Calu3 (cell line): ENCODE measurements at places on chromosomes 11 and 22. TPM values are rescaled to one million over a fixed set of nuclear protein-coding genes. Genes with fewer than 3 reads are reported as not detected.

CPT1A gene
- 45.9 and 49.8 TPM in 2 replicates for total RNA-seq

ABCC8 gene
- total RNA-seq, result 0.76 and 1.0 TPM in 2 replicates

DNA sequence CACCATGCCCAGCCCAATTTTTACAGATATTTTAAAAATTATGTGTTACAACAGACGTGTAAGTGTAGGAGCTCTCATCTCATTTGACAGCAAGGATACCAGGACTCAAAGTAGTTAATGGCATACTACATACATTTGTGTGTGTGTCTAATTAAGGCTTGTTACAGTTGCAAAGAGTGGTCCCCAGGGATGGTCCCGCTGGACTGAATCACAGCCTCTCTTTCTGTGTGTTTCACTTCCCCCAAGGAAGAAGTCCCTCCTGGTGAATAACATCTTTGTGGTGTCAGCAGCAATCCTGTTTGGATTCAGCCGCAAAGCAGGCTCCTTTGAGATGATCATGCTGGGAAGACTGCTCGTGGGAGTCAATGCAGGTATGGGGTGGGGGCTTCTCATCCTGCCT, 17.2 kb downstream of the SLC2A11 start:
- DNase-seq, result no peak

DNA sequence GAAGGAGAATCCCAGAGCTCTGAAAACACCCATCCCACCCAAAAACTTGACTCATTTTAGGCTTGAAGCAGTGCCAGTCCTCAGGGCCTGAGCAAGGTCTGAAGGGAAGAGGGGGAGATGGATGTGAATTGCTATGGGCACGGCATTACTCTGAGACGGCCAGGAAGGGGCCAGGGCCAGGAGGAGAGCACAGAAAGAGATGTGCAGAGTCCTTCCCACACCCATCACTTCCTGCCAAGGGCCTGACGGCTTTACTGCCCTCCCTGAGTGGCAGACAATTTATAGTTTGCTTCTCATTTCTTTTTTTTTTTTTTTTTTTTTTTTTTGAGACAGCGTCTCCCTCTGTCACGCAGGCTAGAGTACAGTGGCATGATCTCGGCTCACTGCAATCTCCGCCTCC, 22.5 kb downstream of the TAB1 start:
- no peak for DNase-seq

- peak; percentile 44 for DNase-seq
Observed at GRCh38 chr11:44899959-44900358, 50.7 kb downstream of the TP53I11 start.

GRCh38 chr11:119323532-119324033, 6.7 kb upstream of the MCAM start:
- DNase-seq, result peak; percentile 70

- DNase-seq, result no peak
Observed at GRCh38 chr11:102448869-102449224, 3.7 kb downstream of the TMEM123 start.

DNA sequence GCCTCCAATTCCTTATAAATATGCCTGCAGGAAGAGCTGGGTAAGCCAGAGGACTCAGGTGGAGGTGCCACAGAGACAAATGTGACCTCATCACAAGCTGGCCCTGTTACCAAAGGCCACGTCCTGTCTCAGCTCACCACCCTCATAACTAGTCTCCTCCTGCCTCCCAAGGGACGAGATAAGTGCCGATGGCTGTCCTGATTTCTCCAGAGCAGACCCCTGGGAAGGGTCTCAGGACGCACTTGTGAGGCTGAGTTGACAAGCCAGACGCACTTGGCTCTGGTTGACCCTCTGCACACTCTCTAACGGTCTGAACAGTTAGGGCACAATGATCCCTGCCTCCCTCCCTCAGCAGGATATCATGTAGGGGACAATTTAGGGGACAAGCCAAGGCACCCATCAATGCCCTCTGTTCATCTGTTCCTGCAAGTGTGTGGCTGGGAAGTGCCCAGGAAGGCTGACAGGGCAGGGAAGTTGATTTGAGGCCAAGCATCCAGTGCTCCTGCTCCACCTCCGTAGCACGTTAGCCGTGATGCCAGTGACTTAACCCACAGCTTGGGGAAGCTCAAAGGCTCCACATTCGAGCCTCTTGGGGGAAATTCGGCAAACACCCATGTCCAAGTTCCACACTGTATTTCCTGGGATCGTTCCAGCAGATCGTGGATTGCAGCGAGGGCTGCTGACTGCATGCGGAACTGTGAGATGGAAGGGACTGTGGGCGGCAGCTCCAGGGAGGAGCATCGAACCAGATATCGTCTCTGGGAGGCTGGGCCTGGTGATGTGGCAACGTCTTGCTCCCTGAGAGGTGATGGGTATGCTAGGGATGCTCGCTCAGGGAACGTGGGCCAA, 2.8 kb downstream of the SMIM38 start:
- DNase-seq, result no peak

PHF5A gene
- 53.3 and 68.5 TPM in 2 replicates for total RNA-seq

BUD13 gene
- 10.4 and 10.9 TPM in 2 replicates for total RNA-seq

GRCh38 chr11:35214792-35215193, 75.8 kb downstream of the CD44 start:
- peak; percentile 19 for DNase-seq

OR10S1 gene
- not detected in 2 replicates for total RNA-seq

MUC5AC gene
- total RNA-seq, result 51.2 and 145 TPM in 2 replicates

GRAP2 gene
- not detected in 2 replicates for total RNA-seq

GRCh38 chr11:44593251-44593650, 27.8 kb downstream of the CD82 start:
- no peak for DNase-seq

GRCh38 chr11:7639643-7640025, 33.7 kb downstream of the CYB5R2 start:
- no peak for DNase-seq

- DNase-seq, result no peak
Observed at GRCh38 chr22:27387561-27387960, 414.0 kb downstream of the MN1 start.

CHRNA10 gene
- total RNA-seq, result 6.5 and 6.9 TPM in 2 replicates

- no peak for DNase-seq
Observed at GRCh38 chr11:91513734-91514133, 710.9 kb upstream of the FAT3 start.

CCDC15 gene
- total RNA-seq, result 2.3 TPM in 2 replicates

DNA sequence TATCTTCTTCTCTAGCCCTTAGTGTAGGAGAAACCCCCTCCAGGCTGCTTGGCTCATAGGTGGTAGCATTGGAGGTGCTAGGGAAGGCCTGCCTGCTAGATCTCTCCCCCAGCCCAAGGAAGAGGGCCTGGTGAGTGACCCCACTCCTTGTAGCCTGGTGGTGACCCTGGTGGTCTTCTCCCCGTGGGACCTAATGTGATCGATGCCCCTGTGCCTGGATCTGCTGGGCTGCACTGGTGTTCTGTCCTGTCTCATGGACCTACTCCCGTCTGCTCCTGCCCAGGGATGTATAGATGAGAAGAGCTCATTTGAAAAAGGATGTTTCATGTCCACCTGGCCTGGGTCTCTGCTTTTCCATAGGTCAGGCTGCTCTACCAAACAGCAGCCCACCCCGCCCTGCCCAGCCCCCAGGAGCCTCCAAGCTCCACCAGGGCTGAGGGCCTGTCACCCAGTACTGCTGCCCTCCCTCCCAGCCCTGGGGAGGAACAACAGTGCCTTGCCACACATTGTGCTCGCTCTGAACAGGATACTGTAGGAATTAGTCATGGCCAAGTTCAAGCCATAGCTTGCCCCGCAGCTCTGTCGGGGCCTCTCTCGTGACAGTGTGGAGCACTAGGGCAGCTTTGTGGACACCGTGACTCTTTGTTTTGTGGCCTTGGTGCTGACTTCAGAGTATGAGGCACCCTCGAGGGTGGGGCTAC, 19.7 kb downstream of the SLC37A2 start:
- DNase-seq, result peak; percentile 41

DNA sequence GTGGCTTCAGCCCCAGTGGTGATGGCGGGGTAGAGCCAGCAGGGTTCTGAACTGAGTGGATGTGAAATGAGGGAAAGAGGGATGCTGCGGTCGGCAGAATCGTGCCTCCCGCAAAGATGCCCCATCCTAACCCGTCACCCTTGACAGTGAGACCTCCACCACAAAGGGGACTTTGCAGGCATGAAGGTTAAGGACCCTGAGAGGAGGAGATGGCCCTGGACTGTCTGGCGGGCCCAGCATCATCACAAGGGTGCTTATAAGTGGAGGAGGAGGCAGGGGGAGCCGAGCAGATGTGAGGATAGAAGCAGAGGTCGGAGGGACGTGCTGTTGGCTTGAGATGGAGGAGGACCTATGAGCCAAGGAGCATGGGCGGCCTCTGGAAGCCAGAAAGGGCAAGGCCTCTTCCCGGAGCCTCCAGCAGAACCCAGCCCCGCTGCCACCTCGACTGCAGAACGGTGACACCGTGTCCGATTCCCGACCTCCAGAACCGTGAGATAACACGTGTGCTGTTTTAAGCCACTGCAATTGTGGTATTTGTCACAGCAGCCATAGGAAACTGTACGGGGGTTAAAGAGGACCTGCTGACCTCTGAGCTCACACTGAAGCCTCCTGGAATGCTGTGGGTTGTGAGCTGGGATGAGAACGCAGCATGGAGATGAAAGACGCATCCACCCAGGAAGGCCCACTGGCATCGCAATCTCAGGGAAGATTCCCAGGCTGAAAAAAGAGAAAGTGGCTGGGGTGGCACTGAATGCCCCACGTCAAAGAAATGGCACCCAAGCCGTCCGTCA, 10.9 kb downstream of the LINC01488 start:
- DNase-seq, result no peak

MLC1 gene
- total RNA-seq, result not detected in 2 replicates

OR52L1 gene
- total RNA-seq, result not detected in 2 replicates

CHST1 gene
- total RNA-seq, result not detected in 2 replicates

DNA sequence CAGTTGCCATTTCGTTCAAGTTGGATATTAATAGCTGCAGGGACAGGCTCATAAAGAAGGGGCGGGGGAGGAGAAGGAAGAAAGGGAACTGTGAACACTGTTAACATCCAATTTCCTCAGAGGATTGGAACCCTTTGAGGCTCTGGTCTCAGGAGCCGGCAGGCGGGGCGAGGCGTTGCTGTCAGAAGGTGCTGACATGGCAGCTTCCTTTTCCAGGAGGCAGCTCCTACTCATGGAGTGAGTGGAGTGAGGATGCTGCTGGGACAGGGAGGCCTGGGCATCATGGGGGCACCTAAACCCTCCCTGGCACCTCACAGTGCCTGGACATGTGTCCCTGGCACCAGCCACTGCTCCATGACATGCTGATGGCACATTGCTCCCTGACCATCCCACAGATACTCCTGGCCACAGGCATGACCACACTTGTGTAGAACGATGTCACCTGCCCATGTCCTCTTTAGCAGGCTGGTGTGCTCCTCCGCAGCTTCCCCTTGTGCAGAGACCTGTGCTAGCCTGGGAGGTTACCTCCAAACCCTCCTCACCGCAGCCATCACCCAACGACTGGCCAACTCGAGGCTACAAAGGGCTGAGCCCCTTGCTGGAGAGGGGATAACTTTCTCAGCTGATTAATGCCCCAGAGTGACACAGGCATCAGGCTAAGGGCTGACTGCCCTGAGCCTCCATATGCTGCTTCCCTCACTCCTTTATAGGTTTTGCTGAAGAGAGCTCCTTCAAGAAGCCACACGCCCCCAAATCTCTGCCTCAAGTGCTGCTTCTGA, 79.6 kb upstream of the NECTIN1 start:
- DNase-seq, result no peak

GRCh38 chr22:26570115-26570514, 19.8 kb downstream of the TPST2 start:
- DNase-seq, result no peak

FOLR2 gene
- not detected in 2 replicates for total RNA-seq

TOM1 gene
- total RNA-seq, result 49.1 and 50.0 TPM in 2 replicates

GRCh38 chr11:47355283-47356128, 3.0 kb upstream of the MYBPC3 start:
- peak; percentile 96 for DNase-seq

GRCh38 chr11:61918251-61918937, 1.0 kb upstream of the RAB3IL1 start:
- no peak for DNase-seq

GRCh38 chr22:43470253-43470652, 58.4 kb downstream of the MPPED1 start:
- DNase-seq, result no peak

- DNase-seq, result no peak
Observed at GRCh38 chr11:128532016-128532571, 55.3 kb downstream of the ETS1 start.

DNA sequence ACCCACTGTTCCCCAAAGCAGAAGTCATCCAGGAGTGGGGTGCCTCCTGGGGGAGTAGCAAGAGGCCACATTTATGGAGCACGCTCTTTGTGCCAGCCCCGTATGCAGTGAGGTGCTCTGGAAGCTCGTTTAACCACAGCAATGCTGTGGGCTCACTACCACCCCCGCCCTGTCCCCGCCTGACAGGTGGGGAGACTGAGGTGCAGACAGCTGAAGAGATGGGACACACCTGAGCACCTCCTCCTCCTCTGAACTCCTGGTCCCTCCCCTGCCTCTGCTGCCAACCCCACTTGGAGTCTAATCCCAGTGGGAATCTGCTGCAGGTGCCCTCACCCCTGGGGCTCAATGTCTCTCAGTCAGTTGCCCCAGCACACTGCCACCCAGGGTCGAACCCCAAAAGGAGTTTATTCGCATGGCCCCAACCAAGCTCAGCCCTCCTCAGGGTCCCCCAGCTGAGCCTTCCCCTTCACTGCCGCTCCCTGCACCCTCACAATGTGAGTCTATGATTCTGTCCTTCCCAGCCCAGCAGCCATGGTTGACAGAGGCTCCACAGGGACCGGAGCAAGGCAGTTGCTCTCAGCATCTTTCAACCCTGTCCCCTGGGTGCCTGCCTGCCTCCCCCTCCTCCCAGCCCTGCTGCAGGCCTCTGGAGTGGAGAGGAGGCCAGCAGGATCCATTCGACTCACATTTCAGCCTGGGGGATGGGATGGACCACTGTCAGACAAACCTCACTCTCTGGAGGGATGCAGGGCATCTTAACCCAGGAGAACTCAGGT, 13.3 kb upstream of the BCR start:
- DNase-seq, result no peak

DNA sequence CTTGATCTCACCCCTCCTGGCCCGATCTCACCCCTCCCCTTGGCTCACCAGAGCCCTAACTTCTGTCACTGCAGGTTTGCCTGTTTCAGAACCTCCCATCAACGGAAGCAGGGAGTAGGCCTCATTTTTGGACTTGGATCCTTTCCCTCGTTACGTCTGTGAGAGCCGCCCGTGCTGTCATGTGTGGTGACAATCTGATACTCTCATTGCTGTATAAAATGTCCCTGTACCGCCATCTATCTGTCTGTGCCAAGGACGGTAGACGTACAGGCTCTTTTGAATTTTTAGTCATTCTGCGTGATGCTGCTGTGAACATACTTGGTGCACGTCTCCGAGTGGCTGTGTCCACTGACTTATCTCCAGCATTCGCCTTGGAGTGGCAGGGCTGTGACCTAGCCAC, 1163.1 kb downstream of the BRD1 start:
- DNase-seq, result no peak

DNA sequence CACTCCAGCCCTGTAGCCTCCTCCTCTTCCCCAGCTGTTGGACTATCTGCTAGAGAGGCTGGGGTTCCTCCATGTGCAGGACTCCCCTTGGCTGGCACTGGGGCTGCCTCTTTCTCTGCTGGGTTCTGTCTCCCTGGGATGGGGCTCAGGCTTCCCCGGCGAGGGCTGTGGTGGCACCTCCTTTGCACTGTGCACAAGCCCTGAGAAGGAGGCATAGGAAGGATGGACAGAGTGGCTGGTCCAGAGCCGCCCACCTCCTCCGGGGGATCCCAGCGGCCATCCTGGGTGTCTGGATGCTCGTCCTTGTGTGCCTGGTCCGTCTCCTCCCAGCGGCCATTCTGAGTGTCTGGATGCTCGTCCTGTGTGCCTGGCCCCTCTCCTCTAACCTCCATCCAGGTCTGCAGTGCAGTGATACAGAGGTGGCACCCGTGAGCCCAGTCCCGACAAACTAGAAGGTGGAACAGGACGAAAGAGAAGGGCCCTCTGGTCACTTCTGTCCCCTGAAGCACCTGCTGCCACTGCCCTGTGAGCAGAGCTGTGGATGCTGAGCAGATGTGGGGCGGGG, 633.7 kb downstream of the BRD1 start:
- DNase-seq, result no peak

FSHB gene
- not detected in 2 replicates for total RNA-seq
